ENCODE measurements at places on chromosomes 3 and 15. TPM values are rescaled to one million over a fixed set of nuclear protein-coding genes. Genes with fewer than 3 reads are reported as not detected.

GRCh38 chr15:99477791-99478471 lies 87.9 kb upstream of the MEF2A start:
- H3K27me3 ChIP-seq, result no peaks in the 10 kb centered on the region
- H3K36me3 ChIP-seq, result no peaks in the 10 kb centered on the region
- H3K4me3 ChIP-seq, result no peak overlapping the region
- no peak overlapping the region for H3K27ac ChIP-seq
- DNase-seq, result no peak

DNA sequence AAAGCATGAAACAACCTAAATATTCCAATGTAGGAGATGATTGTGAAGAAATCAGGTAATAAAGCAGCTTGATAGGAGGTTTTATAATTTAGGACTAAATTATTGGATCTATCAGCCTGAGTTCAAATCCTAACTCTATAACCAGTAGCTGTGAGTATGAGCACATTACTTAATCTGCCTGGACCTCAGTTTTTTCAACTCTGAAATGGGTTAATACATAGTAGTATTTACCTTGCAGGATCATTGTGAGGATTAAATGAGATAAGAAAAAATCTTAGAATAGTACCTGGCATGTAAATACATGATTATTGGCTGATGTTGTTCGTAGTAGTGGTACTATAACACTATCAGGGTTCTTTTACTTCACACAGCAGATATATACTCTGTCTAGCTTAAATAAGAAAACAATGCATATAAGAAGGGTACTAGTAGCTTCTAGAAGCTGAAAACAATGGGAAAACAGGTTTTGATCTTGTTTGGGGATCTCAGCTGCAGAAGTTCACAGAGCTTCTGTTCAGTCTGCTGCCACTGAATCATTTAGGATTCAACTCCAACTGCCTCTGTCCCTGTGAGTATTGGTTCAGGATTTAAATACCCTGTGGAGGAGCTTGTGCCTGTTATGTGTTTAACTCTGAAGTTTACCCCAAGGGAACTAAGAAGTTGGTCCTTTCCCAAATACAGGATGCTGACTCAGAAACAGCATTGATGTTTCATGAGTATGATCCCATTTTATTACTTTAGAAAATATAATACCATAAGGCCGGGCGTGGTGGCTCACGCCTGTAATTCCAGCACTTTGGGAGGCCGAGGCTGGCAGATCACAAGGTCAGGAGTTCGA lies 34.2 kb downstream of the KAT2B start:
- H3K36me3 ChIP-seq, result no peaks in the 10 kb centered on the region
- no peaks in the 10 kb centered on the region for H3K4me1 ChIP-seq
- H3K27me3 ChIP-seq, result no peaks in the 10 kb centered on the region

DNA sequence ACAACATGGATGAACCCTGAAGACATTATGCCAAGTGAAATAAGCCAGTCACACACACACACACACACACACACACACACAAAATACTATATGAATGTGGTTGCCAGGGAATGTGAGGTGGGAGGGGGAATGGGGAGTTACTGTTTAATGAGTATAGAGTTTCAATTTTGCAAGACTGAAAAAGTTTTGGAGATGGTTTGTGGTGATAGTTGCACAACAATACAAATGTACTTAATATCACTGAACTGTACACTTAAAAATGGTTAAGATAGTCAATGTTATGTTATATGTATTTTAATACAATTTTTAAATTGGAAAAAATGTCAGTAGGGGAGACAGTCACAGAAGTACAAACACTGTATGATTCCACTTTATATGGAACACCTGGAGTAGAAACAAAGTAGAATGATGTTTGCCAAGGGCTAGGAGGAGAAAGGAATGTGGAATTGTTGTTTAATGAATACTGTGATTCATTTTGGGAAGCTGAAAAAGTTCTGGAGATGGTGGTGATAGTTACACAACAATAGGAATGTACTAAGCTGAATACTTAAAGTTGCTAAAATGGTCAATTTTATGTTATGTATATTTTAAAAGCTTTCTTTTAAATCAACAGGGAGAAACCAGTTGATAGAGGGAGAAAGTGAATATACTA lies 76.6 kb downstream of the RPL39L start:
- H3K27ac ChIP-seq, result peak overlapping the region; percentile 57
- no peak overlapping the region for H3K4me3 ChIP-seq

DNA sequence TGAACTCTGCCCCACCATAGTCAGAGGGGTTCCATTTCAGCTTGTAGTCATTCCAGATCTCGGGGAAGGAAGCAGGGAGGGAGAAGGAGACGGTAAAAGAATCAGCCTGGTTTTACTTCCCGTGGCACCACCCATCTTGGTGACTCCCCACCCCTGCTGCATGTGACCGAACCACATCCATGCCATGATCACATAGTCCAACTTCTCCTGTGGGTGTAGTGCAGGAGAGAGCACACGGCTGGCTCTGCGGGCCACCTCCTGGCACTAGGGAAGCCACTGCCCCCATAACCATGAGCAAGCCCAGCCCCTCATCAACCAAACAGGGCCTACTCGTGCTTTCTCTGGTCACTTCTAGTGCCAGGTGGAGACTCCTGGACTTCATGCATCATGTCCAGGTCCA lies 3.7 kb downstream of the CHRNA3 start:
- no peaks in the 10 kb centered on the region for H3K4me1 ChIP-seq
- H3K27ac ChIP-seq, result no peak overlapping the region
- H3K4me3 ChIP-seq, result no peak overlapping the region
- peak; percentile 2 for DNase-seq

COL7A1 gene
- total RNA-seq, result 17.4 TPM

NT5DC2 gene
- 167 TPM for total RNA-seq

GNB4 gene
- total RNA-seq, result 26.0 TPM
